ENCODE measurements at places on chromosomes 13 and 19.

DNA sequence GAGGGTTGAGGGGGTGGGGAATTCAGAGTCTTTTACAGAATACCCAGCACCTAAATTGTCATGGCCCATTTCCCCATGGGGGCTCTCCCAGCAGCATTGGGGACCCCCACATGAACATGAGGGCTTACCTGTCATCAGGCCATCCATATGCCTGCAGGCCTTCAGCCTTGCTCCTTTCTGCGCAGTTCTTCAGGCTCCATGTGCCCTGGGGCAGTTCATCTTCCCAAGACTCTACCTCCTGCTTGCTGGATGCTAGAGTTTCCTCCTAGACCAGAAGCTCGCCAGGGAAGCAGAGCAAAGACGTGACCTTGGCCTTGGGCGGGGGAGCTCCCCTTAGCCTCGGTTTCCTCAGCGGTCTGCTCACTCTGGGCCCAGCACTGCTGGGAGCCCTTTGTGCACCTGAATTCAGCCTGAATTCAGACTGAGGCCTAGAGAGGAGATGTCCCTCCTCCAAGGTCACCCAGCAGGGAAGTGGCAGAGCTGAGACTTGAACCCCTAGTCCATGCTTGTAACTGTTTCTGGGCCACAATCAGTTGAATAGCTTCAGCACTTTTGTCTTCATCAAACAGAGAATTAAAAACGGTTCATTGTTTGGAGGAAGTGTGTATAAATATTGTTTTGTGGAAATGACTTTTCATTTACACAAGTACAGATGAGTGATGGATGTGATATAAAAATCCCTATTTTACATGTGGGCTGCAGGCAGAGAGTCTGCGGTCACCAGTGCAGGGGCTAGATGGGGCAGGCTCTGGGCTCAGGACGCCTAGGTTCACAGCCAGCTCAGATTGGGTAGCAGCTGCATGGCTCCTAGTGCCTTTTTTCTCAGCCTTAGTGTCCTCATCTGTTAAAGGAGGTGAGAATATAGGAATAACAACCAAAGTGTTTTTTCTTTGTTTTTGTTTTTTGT, 9.5 kb downstream of the PPP5C start:
- DNase-seq: no peak

DNA sequence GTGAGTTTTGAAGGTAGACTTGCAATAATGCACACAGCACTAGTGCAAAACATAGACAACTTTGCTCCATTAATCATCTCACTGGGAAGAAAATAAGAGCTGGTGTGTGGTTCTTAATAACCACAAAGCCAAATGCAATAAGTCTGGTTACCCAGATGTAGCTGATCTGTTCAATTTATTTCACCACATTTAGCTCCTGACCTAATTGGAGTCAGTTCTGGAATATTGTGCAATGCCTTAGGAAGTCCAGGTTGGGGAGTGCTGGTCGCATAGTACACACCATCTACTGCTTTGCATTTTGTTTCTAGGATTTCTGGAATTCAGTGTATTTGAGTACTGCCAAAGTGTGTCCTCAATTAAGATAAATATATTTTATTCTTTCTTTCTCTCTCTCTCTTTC, 483.3 kb upstream of the SPRY2 start:
- no peak for DNase-seq

- no peak for DNase-seq
Measured at GRCh38 chr19:29625186-29625651, 19.1 kb downstream of the POP4 start.

GRCh38 chr13:91203430-91203829, 144.1 kb upstream of the MIR17HG start:
- DNase-seq: no peak

DNA sequence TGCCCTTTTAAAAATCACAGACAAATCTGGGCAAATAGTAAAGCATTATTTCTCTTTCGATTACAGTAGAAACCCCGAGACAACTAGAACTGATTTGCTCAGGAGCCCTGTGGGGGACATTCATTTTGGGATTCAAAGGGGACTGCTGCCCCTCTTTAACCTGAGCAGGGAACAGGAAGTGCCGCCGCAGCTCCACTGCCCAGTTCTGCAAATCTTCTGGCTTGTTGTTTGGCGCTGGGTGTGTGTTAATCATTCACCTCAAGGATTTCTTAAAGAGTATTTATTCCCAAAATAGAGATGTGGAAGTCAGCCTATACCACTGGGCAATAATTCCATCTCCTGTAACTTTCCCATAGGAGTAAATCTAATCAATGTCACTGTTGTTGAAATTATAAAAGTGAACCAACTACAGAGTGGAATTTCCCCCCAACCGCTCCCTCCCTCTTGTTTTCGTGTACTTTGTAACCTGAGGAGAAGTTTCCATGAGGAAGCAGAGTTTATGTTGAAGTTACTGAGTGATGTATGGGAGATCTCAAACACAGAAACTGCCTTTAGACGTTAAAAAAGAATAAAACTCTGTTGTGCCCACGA, 515.8 kb downstream of the KLF12 start:
- DNase-seq: peak; percentile 70

GRCh38 chr19:6459262-6460098, at the start of gene SLC25A23:
TSS of gene SLC25A23 (minus strand) at chr19:6459792. CDS start at chr19:6459628, 164 bp downstream.
- peak; percentile 88 for DNase-seq

GRCh38 chr19:14030997-14031718, 404 bp upstream of the IL27RA start:
- DNase-seq: no peak

GRCh38 chr13:41354416-41354815, 43.3 kb downstream of the NAA16 start:
- no peak for DNase-seq

GRCh38 chr19:55132453-55133129, 15.2 kb upstream of the PPP1R12C start:
- DNase-seq: peak; percentile 33

DNA sequence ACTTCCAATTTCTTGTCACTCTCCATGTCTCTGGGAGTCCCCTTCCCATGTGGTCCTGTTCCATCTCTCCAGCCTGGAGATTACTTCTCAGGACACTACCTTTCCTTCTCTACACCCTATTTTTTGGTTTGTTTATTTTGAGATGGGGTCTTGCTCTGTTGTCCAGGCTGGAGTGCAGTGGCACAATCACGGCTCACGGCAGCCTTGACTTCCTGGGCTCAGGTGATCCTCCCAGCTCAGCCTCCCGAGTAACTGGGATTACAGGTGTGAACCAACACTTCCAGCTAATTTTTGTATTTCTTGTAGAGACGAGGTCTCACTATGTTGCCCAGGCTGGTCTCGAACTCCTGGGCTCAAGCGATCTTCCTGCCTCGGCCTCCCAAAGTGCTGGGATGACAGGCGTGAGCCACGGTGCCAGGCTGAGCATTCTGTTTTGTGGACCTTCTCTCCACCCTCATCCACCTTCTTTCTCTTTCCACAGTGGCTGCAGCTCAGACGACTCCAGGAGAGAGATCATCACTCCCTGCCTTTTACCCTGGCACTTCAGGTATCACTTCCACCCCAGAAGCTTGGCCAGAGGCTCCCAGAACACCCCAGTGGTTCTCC, 644 bp downstream of the HCST start:
- DNase-seq: no peak

GRCh38 chr13:78650717-78651083, 8.3 kb downstream of the OBI1 start:
- no peak for DNase-seq

- DNase-seq: peak; percentile 94
Measured at GRCh38 chr19:1074544-1075283, 7.7 kb downstream of the ARHGAP45 start.
